OCI-LY7 (cell line): ENCODE measurements at places on chromosomes 3 and 15.
A peak's percentile ranks its signal among the peaks of the same experiment; 100 is the strongest.

- DNase-seq: peak; percentile 10
Measured at GRCh38 chr3:174440253-174440701, 418.9 kb upstream of the NAALADL2 start.

- no peak for DNase-seq
Measured at GRCh38 chr3:62562017-62562416, 188.7 kb upstream of the FEZF2 start.

DNA sequence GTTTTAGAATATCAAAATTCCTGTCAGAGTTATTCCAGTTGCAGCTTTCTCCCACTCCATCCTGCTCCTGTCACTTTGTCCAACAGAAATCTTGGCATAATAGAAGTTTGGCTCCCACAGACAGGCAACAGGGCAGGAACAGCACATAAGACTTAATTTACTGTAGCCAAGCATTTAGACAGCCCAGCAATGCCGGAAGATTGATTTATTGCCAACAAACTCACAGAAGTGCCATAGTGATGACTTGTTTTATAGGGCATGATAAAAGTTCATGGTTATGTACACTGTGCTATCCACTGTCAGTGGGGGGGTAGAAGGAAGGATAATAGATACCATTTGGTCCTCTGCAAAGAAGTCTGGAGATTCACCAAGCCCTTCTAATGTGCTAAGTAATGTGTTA is 98.3 kb upstream of the CBLB start:
- DNase-seq: no peak

DNA sequence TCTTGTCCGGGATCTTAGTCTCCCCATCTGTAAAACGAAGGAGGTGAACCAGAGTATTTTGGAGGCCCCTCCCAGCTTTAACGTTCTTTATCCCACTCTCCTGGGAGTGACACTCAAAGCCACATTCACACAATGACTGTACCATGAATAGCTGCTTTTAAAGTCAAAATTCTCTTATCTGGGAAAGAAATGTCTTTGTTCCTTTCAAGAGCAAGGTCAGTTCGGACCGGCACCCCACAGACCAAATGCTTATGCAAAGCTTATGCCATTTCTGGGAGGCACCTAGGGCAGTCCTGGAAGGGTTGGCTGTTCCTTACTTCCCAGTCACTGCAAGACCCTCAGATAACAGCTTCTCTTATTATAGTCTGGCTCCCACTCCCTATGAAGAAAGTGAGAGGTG is 53.5 kb upstream of the WNT5A start:
- no peak for DNase-seq

GRCh38 chr15:51186181-51186705 is 91.5 kb upstream of the TNFAIP8L3 start:
- DNase-seq: no peak

GRCh38 chr3:100209948-100210771 is 50.6 kb upstream of the TBC1D23 start:
- DNase-seq: no peak

- DNase-seq: no peak
Measured at GRCh38 chr3:17808994-17809393, 66.6 kb upstream of the TBC1D5 start.
